HFFc6 (cell line): ENCODE measurements at places on chromosomes 13 and 19.
A peak's percentile ranks its signal among the peaks of the same experiment; 100 is the strongest.

DNA sequence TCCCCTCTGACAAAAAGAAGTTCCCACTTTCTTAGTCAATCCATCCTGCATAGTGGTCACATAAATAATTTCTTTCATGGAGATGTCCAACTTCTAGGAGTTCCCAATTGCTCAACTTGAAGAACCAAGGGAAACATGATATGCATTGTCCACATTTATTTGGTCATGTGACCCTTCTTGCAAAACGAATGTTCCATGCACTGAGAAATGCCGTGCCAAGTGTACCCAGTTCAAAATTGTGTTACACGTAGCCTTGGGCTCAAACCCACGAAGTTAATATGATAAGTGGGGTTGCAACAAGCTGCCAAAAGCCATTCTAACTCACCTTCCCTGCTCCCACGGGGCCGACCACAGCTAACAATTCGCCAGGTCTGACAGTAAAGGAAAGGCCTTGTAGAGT, 113.1 kb downstream of the ABCC4 start:
- no peaks in the 10 kb centered on the region; the same call in 1 of the 2 replicates for H3K27me3 ChIP-seq
- H3K4me1 ChIP-seq, result peaks cover 7% of the 10 kb centered on the region; the same call in 1 of the 2 replicates
- no peak overlapping the region; the same call in 1 of the 2 replicates for H3K27ac ChIP-seq
- H3K36me3 ChIP-seq, result no peaks in the 10 kb centered on the region; the same call in 1 of the 2 replicates
- no peak overlapping the region for H3K4me3 ChIP-seq

GRCh38 chr19:18558604-18559003, 934 bp downstream of the KXD1 start:
- peaks cover 14% of the 10 kb centered on the region for H3K4me1 ChIP-seq
- peaks cover 10% of the 10 kb centered on the region for H3K36me3 ChIP-seq
- H3K27ac ChIP-seq, result peak overlapping the region; percentile 82
- no peak for DNase-seq
- peak overlapping the region; percentile 91 for H3K4me3 ChIP-seq
- H3K27me3 ChIP-seq, result no peaks in the 10 kb centered on the region; the same call in 1 of the 2 replicates

DNA sequence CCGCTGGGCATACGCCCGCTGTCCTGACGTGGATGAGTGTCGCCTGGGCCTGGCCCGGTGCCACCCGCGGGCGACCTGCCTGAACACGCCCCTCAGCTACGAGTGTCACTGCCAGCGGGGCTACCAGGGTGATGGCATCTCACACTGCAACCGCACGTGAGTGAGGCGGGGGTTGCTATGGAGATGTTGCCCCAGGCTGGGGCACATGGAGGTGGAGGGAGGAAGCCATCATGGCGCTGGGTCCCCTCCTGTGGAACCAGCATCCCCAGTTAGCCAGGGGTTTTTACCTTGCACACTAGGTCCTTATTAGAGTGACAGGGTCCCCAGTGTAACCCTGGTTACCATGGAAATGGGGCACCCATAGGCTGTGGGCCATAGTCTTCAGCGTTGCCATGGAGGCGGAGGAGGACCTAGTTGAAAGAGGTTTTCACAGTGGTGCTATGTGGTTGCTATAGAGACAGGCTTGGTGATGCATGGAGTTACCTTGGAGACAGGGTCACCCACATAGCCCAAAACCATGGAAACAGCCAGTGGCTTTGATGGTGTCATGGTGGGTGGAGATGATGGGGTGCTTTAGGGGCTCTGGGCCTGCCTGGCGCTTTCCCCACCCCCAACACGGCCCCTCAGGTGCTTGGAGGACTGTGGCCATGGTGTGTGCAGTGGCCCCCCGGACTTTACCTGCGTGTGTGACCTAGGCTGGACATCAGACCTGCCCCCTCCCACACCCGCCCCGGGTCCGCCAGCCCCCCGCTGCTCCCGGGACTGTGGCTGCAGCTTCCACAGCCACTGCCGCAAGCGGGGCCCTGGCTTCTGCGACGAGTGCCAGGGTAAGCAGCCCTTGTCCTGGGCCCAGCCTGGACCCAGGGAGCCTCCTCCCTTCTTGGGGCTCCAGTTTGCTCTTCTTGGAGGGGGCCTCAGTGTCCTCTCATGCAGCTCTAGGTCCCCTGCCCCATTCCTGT, 27.1 kb downstream of the MEGF8 start:
- DNase-seq, result peak; percentile 45
- no peaks in the 10 kb centered on the region; the same call in 1 of the 2 replicates for H3K27me3 ChIP-seq
- no peak overlapping the region for H3K4me3 ChIP-seq
- H3K27ac ChIP-seq, result no peak overlapping the region

DNA sequence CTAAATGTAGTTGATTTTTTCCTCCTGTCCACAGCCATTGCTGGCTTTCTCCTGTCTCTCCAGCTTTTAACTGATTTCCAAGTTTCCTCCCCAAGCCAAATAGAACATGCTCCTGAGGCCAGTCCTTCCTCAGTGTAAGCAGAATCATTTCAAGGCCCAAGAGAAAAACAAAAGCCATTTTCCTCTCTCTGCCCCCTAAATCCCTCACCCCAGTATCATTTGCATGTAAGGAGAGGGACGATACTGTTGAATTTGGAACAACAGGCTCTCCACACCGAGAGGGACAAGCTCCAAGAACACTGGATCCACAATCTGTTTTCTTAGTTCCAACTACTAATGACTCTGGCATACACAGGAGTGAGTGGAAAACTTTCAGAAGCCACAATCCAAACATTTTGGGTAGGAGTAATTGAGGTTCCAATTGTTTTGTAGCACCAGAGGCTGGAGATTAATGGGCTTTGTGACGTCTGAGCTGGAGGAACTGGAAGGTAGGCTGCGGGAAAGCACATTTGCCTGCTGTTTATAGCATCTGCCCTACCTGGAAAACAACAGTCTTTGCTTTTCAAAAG, 156.8 kb downstream of the FLT1 start:
- DNase-seq, result no peak
- H3K4me1 ChIP-seq, result peaks cover 72% of the 10 kb centered on the region
- H3K27ac ChIP-seq, result peak overlapping the region; percentile 88
- H3K36me3 ChIP-seq, result peaks cover 27% of the 10 kb centered on the region
- H3K4me3 ChIP-seq, result peak overlapping the region; percentile 45
- no peaks in the 10 kb centered on the region; the same call in 1 of the 2 replicates for H3K27me3 ChIP-seq
